ENCODE measurements at places on chromosomes 4 and X.

- no peak for DNase-seq
Observed at GRCh38 chr4:105679186-105679585, 29.3 kb downstream of the INTS12 start.

DNA sequence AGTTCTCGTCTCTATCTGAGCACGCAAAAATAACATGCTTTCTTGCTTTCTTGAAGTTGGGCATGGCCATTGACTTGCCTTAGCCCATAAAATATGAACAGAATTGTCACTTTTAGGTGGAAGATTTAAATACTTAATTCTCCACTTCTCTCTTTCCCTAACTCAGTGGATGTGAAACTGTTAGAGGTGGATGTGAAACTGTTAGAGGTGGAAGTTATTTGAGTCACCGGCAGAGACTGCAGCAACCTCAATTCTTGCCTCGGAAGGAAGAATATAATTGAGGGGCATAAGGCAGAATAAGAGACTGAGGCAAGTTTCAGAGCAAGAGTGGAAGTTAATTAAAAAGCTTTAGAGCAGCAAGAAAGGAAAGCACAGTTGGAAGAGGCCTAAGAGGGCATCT, 2.8 kb upstream of the PARM1 start:
- no peak for DNase-seq

DNA sequence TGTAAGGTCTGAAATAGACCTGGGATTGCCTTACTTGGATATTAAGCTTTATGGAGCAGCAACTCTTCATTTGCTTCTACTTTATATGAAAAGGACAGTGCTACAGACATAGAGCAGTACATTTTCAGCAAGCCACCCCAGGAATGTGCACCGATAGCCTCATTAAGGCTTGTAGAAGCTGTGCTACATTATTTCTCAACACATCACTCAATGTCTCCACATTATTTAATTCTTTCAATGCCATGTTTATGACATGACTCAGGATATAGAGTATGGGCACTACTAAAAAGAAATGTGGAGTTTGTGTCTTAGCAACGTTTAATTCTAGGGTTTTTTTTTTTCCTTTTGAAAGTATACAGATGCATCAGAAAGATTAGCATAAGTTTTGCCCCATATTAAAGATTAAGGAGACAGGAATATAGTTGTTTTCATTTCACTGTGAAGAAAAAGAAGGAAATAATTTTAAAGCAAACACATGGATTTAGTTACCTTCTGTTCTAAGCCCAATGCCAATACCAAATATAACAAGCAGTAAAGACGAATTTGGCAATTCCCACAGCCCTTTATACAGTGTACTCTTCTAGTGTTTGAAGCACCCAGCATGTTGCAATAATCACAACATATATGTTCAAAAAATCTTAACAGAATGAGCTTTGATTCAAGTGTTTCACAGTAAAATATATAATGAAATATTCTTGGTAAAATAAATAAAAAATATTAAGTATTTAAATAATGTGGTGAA, 2140.1 kb upstream of the AGA start:
- no peak for DNase-seq

DNA sequence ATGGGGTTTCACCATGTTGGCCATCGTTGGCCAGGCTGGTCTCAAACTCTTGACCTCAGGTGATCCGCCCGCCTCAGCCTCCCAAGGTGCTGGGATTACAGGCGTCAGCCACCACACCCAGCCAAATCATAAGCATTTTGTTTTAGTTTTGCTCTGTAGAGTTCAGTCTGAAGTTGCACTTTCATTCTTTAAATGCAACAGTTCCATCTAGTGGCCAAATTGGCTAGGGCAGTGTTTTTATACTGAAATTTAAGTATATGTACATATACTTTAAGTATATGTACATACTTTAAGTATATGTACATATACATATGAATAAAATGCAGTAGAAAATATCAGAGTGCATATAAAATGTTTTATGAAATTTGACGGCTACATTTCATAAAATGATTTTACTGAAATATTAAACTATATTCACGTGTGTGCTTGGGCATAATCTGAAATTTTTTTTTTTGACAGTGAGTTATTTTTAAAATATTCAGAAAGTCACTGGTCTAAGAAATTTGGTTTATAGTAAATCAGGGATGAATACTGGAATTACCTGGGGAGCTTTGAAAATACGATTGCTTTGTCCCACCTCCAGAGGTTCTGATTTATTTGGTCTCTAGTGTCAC, 145.5 kb downstream of the NWD2 start:
- no peak for DNase-seq
